Hematopoietic multipotent progenitor cell treated with erythropoietin and hydrocortisone succinate and interleukin-3 and kit ligand, for 17 days (in vitro differentiated cells): ENCODE measurements at places on chromosomes 2 and 18.
A peak's percentile ranks its signal among the peaks of the same experiment; 100 is the strongest.

DNA sequence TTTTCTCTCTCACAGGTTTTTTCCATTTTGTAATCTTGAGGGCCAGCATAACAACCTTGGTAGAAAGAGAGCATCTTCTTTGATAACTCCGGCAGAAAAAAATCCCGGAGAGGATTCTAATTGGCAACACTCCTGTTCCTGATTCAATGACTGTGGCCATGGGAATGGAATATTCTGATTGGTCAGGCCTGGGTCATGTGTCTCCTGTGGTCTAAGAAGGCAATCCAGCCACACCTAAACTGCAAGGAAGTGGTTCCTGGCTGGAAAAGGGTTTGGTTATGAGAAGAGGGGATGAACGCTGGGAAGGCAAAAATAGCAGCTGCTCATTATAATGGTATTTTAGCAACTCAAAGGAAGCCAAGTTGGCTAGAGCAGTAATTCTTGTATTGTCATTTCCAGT, 24.8 kb upstream of the ZNF638 start:
- DNase-seq = no peak

DNA sequence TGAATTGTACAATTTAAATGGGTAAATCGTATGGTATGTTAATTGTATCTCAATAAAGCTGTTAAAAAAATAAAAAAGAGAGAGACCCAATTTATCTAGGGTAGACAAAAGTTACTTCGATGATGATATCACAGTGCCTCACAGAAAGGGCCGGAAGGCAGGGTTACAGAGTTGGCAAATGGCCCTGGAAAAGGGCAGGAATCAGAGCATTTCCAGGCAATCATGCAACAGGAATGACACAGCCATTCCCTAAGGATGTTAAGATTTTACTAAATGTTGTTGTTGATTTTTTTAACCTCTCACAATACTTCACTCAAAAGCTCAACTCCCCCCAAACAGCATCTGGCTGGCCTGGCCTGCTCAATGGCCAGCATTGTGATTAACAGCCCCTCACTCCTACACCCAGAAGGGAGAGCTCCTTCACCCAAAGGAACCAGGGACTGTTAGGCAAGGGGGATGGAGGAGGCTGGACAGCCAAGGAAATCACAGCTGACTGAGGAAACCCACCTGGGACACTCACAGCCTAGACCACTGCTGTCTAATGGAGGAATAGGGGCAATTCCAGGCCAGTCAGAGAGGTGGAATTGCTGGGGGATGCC, 7.7 kb upstream of the SP100 start:
- no peak for DNase-seq

- DNase-seq = peak; percentile 35
Observed at GRCh38 chr2:54657664-54658083, 65.8 kb upstream of the EML6 start.

DNA sequence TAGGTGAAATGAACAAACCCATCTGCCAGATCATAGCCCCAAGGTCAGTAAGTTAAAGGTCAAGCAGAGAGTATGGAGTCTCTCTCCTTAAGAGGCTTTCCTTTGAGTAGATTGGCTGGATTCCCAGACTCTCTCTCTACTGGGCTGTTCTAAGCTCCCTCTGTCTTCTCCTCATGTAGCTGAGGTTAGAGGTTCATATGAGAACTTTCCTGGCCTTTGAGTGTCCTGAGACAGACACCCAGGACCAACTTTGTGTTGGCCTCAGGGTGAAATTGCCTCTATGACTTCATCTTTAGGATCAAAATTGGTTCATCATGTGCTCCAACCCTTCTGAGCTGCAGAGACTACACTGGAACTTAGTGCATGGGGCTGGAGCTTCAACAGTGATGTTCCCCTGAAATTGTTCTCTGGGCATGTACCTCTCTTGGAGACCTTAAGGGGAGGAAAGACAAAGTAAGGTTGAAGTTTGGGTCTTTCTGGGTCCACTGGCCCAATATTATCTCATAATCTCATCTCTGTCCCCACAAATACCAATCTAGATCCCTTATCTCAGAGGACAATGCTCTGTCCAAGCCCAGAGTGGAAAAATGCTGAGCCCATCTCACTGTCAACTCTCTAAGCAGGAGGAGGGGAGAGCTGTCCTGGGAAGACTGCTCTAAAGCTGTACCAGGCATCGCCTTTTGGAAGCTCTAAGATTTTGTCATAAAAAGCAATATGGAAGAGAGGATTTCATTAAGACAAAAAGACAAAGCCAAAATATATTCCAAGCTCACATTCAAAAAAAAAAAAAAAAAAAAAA, 177.3 kb upstream of the ARL4C start:
- DNase-seq = no peak

DNA sequence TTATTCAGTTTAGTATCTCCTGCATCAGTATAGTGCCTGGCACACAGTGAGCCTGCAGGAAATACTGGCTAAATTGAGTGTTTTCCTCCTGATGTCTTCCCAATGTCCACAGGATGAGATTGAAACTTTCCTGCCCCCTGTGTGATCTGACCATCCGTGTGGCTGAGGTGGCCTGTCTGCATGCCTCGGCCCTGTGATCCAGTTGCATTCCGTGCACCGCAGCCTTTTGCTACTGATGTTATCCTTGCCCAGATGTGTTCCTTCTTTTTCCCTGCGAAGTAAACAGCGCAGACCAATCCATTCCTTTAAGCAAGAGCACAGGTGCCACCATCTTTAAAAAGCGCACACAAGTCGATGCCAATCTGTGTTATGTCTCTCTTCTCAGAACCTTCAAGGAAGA, 462.6 kb downstream of the PTPRM start:
- no peak for DNase-seq

GRCh38 chr18:55579501-55580270, 8.3 kb downstream of the TCF4 start:
- DNase-seq = no peak

DNA sequence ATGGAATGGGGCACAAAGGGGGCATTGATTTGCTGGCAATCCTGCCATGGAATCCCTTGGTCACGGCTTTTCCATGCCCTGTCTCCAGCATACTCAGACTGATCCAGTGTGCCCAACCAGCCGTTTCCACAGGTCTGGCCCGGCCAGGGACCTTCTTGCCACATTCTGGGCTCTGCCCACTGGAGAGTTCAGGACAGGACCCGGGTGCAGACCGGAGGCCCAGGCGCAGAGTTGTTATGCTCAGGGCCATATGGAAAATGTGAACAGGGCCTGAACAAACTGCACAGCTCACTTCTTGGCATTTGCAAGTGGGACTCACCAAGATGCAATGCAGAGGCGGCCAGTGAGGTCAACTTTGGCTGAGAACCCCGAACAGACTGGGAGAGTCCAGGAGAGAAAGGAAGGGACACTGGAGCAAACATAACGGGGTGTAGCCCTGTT, 15.6 kb upstream of the ASAP2 start:
- DNase-seq = no peak

- DNase-seq = no peak
Observed at GRCh38 chr2:122805346-122805745, 1049.9 kb downstream of the TSN start.

GRCh38 chr18:3595369-3596273, 145.6 kb downstream of the TGIF1 start:
- DNase-seq = peak; percentile 87

GRCh38 chr18:47263430-47264307, 12.2 kb upstream of the SKOR2 start:
- no peak for DNase-seq
